ENCODE measurements at places on chromosomes 5 and 9.

- no peak for DNase-seq
These were observed 421.1 kb upstream of the FTMT start for GRCh38 chr5:121430538-121430937.

GRCh38 chr9:69130456-69131441 lies 43.3 kb upstream of the TJP2 start:
- no peak for DNase-seq

- DNase-seq, result no peak
These were observed 27.2 kb upstream of the SLC36A2 start for GRCh38 chr5:151374539-151374938.

DNA sequence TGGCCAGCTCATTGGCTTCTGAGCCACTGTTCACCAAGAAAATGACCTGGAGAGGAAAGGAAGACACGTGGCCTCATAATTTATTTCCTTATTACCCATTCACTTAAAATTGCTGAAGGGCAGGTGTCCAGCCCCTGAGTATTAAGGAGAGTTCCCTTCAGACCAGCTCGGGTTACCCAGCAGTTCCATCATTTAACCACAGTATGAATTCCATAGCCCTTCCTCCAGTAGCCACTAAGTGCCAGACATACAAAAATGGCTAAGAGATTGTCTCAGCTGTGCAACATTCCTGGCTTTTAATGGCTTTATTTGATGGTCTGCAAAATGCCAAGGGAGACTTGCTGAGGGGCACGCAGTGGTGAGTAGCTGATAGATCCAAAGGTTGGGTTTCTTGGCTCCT lies 12.5 kb downstream of the AGXT2 start:
- DNase-seq, result no peak

GRCh38 chr5:493119-493701 lies 31.0 kb downstream of the SLC9A3 start:
- no peak for DNase-seq

GRCh38 chr5:58365791-58366190 lies 94.1 kb downstream of the PLK2 start:
- no peak for DNase-seq

DNA sequence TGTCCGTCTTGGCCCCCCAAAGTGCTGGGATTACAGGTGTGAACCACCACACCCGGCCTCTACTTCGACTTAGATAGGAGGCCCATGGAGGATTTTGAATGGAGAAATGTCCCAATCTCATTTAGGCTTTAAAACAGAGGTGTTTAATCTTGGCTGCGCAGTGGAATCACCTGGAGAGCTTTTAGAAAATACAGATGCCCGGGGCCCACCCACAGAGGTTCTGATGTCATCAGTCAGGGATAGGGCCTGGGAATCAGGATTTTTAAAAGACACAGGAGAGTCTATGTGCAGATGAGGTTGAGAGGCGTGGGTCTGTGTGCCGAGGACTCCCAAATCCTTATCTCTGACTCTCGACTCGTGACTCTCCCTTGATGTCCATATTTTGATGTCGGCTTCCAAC lies 124.0 kb upstream of the BOD1 start:
- DNase-seq, result no peak

DNA sequence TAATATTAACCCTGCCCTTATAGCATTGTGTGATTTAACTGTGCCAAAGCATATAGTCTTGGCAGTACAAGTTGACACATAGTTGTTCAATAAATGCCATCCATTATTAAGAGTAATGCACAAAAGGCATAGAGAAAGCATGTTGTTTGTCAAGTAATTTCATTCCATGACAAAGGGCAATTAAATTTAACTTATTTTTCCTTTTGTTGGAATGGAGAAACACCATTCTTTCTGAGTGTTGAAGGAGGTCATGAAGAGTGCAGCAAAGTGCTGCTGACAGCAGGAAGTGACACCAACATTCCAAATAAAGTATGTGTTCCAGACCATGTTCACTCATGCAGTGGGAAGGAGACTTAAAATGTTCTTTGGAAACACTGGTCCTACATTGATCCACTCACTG lies 29.1 kb downstream of the ANKDD1B start:
- no peak for DNase-seq

GRCh38 chr5:112978836-112979235 lies 2.2 kb downstream of the DCP2 start:
- no peak for DNase-seq

GRCh38 chr5:129664336-129664937 lies 83.5 kb upstream of the MINAR2 start:
- DNase-seq, result peak; percentile 54

DNA sequence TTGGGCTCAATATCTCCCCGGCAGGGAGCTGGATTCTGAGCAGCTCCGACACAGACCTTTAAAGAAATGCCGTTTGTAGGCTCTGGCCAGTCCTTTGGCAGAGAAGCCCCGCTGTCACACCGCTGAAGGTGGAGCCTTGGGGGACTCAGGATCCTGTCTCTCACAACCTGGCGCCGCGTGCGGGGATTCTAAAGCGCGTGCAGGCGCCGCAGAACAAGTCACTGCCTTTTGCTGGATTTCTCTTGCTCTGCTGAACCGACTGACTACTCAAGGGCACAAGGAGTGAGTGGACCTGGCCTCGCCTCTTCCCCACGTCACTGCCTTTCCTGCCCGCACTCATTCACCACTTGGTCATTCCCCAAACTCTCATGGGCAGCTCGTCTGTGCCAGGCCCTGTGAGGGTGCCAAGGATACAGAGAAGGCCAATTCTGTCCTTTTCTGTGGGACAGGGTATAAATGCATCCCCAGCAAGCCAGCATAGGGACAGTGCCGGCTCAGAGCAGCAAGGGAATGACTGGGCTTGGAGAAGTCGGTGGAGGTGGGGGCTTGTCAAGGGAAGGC lies 69.3 kb downstream of the CRB2 start:
- no peak for DNase-seq

- no peak for DNase-seq
These were observed 24.4 kb downstream of the BHMT start for GRCh38 chr5:79135790-79136553.

DNA sequence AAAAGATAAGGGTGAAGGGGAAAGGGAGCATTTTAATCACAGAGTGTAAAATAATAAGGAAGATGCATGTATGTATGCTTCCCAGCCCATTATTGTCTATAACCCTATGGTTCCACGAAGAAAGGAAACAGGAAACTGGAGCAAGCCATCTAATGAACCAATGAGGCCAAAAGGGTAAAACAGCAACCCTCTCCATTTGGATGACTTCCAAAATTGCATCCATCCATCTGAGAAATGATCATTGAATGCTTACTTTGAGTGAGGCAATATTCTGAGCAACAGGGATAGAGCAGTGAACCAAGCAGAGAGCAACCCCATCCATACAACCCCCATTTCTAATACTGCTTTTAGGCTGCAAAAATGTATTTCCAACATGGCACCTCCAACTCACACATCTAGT lies 46.9 kb downstream of the ARL15 start:
- DNase-seq, result no peak

DNA sequence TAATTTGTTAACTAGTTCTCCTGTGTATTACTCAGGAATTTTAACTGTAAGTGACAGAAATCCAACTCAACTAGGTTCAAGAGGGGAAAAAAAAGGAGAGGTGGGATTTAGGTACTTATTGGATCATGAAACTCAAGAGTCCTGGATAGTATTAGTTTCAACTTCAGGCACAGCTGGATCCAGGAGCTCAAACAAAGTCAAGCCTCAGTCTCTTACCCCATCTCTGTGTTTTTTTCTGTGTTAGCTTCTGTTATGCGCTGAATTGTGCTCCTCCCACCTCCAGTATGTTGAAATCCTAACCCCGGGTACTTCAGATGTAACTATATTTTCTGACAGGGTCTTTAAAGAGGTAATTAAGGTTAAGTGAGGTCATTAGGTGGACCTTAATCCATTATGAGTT lies 53.5 kb downstream of the SMIM23 start:
- DNase-seq, result no peak

DNA sequence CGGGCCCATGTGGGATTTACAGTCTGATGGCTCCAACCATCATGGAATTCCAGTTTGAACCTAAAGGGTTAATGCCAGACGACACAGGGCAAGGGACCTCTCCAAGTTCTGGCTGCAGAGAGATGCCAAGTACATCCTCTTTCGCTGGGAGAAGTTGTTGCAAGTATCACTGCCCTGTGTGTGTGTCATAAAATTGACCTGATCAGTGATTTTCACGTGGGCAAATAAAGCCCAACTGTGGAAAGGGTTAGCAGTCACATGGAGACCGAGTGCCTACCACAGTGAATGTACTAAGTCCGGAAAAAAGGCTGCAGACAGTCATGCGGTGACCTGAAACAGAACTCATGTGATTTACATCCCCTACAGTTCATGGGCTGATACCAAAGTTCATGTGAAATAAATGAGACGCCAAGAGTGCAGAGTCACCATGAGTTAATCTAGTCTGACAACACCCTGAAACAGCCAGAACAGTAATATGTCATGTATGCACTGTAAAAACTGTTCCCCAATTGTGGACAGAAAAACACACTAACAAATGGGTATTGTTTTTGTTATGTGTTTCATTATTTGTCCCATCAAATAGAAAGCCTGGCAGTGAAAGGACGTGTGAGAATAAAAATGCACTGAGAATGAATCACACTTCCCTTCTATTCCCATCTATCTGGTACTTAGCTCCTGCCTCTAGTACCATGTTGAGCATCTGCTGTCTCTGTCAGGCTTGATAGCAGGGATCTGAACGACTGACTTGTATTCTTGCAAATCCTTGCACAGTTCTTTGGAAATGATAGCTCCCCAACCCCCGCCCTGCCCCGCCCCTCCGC lies 115.7 kb downstream of the SUSD1 start:
- no peak for DNase-seq

GRCh38 chr9:123555646-123556045 lies 199.6 kb downstream of the CRB2 start:
- no peak for DNase-seq

- no peak for DNase-seq
These were observed 233.8 kb upstream of the TMEM161B start for GRCh38 chr5:88502179-88503040.

Data from stimulated activated CD4-positive, alpha-beta T cell treated with anti-CD3 and anti-CD28 coated beads, Interleukin-2, amount 100 ng/mL, for 24 hours (primary cell).